CD4-positive, alpha-beta T cell treated with Interleukin-10 for 1 hour (primary cell): ENCODE measurements at places on chromosomes 1 and 21.

GRCh38 chr1:202615501-202616354, 94.5 kb downstream of the SYT2 start:
- DNase-seq, result no peak

DNA sequence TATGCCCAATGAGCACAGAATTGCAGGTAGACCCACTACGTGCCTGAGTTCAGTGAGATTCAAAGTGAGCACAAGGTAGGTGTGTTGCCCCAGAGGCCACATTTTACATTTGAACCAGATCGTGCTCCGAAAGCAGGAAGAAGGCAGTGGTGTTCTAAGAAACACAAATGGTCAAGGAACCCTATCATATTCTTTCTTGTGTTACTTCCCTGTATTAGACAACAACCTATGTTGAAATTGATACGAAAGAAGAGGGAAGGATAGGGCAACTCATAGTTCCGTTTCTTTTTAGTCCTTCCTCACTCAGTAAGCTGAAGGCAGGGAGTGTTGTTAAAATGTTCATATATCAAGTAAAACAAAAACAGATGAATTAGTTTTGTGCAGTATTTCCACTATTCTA, 33.9 kb downstream of the OLFML2B start:
- no peak for DNase-seq

- no peak for DNase-seq
These were observed 40.0 kb downstream of the LTN1 start for GRCh38 chr21:28952686-28953085.

DNA sequence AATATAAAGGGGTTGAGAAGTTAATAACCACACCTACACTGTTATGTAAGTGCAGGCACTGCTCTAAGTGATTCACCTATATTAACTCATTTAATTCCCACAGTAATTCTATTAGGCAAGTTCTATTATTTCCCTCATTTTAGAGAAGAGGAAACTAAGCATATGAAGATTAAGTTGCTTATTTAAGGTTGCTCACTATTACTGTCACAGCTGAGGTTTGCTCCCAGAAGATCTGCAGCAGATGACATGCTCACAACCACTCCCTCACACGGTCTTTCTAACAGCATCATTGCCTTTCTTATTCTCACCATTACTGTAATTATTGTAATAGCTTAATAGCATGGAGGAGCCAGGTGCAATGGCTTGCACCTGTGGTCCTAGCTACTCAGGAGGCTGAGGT, 196.4 kb upstream of the GREM2 start:
- DNase-seq, result no peak

DNA sequence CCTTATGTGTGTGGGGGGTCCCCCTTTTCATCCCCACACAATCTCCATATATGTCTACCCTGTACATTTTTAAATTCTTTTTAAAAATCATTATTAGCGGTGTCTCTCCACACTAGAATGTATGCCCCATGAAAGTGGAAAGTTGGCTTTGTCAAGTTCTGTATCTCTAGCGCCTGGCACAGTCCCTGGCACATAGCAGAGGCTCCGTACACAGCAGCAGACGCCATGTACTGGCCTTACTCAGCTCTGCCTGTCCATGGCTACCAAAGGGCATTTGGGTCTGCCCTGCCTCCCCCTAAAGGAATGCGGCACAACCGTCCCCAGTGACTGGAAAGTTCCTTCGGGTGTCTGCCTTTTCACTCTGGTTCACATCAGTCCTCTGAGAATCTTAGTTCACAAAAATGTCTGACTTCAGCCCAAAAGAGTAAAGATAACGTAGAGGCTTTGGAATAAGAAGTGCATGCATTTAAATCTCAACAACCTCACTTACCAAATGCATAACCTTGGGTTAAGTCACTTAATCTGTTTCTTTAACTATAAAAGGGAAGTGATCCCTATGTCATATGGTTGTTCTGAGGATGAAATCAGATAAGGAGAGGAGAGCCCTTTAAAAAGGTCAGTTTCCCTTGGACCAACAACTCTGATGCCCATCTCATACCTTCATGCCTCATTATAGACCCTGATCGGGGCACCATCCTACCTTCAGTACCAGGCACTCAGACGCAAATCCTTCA, 61.1 kb downstream of the CD46 start:
- DNase-seq, result no peak

DNA sequence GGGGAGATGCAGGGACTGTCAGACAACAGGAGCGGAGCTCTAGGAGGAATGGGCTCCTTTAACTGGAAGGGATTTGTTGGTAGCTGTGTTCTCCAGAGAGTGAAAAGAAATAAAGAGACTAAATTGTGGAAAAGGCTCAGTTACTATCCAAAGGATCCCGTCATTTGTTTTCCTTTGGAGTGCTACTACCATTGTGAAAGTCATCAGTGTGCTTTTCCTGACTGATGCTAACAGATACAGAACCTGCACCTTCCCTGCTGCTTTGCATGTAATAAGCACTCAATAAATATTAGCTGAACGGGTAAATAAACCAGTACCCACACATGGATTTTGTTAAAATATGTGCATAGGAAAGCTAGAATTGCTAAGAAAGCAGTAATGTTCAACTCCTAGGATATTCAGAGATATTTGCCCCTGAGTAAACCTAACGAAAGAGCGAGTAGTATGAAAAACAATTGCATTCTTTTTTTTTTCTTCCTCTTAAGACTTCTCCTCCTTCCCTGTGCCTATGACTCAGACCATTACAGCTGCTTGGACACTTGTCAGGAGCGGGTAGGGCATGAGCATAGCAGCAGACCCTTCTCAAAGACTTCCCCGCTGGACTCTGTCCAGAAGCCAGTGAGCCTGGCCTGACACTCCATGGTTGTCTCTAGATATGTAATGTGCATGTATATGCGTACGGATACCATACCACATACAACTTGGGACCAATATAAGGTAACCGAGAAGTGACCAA, 41.7 kb downstream of the PTGFRN start:
- no peak for DNase-seq

DNA sequence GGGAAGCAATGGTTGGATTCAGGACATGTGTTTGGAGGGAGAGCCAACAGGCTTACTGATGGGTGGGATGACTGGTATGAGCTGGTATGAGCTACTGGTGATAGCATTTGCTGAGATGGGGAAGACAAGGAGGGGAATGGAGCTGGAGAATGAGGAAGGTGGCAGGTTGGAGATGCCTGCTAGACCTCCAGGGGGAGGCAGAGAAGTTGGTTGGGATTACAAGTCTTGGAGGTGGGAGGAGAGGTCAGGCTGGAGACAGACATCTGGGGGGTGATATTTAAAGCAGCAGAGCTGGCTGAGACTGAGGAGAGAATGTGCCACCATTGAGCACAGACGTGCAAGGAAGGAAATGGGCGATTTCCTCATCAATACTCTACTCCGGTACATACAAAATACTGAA, 31.8 kb upstream of the ENO1 start:
- no peak for DNase-seq

DNA sequence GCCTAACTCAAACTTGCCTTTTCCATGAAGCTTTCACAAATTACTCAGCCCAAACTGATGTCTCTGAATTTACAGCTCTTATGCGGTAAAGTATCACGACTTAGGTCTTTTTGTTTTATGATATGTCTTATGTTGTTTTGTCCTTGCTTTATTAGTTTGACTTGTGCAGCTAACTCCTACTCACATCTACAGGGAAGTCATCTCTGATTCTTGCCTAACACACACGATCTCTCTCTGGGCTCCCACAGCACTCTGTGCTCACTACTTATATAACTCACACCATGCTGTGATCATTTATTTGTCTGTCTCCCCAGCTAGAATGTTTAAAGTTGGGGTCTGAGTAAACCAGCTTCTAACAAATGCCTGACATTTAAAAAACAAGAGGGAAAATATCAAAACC, 9.3 kb upstream of the PI4KB start:
- no peak for DNase-seq

DNA sequence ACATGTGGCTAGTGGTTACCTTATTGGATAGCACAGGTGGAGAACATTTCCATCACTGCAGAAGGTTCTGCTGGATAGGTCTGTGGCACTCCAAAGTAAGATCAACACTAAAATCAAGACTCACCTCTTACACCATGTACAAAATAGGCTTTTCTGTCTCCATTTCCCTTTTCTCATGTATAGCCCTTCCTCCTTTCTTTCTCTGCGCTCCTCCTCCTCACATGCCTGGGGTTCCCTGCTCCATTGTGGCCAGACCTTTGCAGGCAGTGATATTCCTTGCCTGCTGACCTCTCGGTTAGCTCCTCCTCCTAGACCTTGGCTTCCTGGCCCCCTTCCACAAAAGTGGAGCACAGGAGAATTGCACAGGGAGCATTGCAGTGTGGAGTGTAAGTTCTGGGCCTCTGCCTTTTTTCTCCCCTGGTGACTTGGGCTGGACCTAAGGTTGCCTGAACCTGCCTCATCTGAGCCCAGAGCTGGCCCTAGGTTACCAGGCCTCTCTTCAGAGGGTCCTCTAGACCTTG, 33.2 kb upstream of the RBM15 start:
- no peak for DNase-seq

GRCh38 chr1:154581766-154582165, 14.2 kb downstream of the CHRNB2 start:
- no peak for DNase-seq

DNA sequence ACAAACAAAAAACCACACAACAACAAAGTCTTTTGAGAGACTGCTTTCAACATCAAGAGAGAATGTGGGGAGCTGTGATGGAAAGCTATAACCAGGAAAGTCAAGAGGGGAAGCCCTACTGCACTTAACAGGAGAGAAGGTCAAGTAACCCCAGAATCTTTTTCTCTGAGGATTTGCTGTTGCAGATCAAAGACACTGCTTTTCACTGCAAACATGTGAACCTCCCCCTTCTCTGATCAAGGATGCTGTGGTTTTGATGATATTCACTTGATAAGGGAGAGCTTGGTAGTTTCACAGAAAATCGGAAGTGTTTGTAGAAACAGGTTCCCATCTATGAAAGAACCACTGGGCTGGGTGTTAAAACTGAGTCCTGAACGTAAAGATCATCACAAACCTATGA, 4.8 kb downstream of the ETV3 start:
- peak; percentile 75 for DNase-seq

- no peak for DNase-seq
These were observed 16.7 kb downstream of the ITSN1 start for GRCh38 chr21:33658919-33659567.

- no peak for DNase-seq
These were observed 30.7 kb upstream of the IL20 start for GRCh38 chr1:206834711-206835110.

DNA sequence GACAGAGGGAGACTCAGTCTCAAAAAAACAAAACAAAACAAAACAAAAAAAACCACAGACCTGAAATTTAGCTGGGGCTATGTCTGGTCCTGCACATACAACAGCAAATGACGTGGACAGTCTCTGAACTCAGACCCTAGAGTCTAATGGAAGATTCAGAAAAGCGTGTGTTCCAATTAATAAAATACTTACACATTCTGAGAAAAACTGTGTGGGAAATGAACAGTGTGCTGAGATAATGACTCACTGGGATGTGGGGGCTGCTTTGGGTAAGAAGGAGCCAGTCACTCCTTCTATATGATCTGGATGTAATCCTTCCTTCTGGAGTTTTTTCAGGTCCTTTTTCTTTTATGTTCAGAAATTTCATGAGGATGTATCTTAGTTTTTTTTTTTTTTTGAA, 29.4 kb downstream of the CLDN14 start:
- DNase-seq, result no peak

- DNase-seq, result no peak
These were observed 511.6 kb downstream of the SMYD3 start for GRCh38 chr1:245995474-245995873.

GRCh38 chr21:37546949-37547614, 180.5 kb downstream of the DYRK1A start:
- no peak for DNase-seq

DNA sequence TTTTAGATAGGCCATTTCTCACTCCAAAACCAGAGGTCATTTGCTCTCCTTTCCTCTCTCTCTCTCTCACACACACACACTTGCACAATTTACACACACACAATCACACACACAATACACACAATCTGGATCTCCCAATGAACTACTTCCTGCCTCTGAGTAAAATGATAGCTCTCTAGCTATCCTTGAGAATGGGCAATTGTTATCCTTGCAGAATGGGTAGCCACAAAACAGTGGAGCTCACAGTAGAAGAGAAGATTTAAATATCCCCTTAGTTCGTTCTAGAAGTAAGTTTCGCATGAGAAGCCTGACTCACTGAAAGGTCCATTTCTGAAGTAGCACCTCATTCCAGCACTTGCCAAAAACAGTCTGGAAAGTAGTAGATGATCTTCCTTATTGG, 17.6 kb downstream of the PALMD start:
- DNase-seq, result no peak

GRCh38 chr1:228867951-228868730, 132.9 kb downstream of the RHOU start:
- DNase-seq, result no peak

- DNase-seq, result no peak
These were observed 69.4 kb upstream of the USP25 start for GRCh38 chr21:15660423-15660804.

- DNase-seq, result no peak
These were observed 44.0 kb downstream of the URB1 start for GRCh38 chr21:32348604-32349332.

DNA sequence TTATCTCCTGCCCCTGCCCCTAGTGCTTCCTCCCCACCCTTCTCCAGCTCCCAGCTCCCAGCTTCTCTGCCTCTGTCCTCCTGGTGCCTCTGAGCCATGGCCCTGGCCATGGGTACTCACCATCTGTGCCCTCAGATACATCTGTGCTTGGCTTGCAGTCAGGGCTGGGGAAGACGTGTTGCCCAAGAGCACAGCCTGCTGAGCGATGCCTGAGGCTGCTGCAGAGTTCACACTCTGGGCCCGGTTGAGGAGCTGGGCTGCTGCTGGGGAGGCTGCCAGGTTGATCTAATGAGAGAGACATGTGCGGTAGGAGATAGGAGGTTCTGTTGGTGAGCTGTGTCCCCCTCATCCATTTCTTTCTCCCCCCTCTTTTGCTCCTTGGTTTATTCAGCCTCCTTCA, 49.4 kb upstream of the A3GALT2 start:
- DNase-seq, result no peak

DNA sequence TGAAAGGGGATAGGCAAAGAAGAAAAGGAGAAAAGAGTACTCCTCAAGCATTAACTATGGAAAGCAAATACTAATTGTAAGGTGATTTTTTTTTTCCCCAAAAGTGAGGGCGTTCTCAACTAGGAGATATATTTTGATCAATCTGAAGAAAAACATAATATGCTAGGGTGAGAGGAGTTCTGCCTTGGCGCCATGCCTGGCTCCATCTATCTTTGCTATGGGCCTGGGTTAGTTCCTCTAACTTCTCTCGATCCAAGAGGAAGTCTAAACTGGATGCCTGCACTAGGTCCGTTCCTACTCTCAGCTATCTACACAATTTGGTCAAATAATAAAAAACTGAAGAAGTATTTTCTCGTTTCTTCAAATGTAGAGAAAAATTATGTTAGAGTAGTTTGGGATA, 20.5 kb downstream of the CNN3 start:
- no peak for DNase-seq

- peak; percentile 49 for DNase-seq
These were observed 244.2 kb upstream of the HOOK1 start for GRCh38 chr1:59570524-59570923.

DNA sequence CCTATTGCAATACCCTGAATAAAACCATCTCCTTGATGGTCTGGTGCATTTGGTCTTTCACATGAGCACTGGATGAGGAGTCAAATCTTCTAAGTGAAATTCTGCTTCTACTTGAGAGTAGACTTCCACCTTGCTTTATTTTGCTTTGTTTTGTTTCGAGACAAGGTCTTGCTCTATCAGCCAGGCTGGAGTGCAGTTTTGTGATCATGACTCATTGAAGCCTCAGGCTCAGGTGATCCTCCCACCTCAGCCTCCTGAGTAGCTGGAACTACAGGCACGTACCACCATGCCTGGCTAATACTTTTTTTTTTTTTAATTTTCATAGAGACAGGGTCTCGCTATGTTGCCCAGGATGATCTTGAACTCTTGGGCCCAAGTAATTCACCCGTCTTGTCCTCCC, 65.8 kb upstream of the F3 start:
- no peak for DNase-seq
